ENCODE measurements at places on chromosomes 5 and 9.

- DNase-seq, result no peak
These were observed 300.5 kb upstream of the CTNND2 start for GRCh38 chr5:12204761-12205160.

- no peak for DNase-seq
These were observed 133.3 kb upstream of the ELL2 start for GRCh38 chr5:96094904-96095303.

- DNase-seq, result no peak
These were observed 3.7 kb upstream of the WDR31 start for GRCh38 chr9:113343732-113344231.

GRCh38 chr5:149007174-149007573, 55.7 kb downstream of the SH3TC2 start:
- DNase-seq, result peak; percentile 43

DNA sequence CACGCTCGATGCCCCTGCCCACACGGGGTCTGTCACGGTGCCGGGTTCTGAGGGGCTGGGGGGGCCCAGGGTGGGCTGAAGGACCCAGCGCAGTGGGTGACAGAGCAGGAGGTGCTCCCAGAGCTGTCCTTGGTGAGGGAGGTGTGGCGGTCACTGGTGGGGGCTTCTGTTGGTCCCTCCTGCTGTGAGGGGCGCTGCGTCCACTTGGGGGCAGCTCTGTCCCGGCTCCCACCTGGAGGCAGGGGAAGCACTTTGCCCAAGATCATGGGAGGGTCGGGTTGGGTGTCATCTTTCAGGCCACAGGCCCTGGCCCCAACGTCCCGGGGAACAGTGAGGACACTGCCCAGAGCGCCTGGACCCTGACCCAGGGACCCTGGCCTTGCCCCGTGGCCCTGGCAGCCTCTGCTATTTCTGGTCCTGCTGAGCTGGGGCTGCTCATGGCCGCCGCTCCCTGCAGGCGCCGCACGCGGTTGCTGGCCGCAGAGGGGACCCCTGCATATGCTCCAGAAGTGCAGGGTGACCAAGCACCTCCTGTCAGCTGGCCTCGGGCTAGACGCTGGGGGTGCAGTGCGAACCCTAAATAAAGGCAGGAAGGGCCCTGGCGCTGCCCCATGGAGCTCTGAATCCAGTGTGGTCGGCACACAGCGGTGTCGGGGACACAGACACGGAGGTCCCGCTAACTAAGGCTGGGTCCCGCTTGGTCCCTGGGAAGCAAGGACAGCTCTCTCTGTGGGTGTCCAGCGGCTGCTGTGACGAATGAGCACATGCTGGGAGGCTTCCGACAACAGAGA, 11.6 kb upstream of the RNU6ATAC start:
- DNase-seq, result no peak

DNA sequence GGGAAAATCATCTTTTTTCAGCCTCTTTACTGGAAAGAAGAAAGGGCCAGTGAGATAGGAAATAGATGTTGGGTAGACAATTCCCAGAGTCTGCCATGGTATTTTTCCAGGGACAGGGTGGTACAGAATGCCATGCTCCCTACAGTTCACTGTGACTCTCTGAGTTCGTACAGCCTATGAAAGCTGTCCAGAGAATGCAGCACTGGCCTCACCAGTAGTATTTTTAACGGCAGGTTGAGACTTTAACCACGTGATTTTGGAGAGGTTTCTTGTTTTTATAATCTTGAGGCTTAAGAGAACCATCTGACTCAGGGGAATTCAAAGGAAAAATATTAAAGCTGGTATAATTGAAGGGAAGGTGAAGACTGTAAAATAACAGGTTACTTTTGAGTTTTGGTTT, 10.1 kb upstream of the ZNF474 start:
- no peak for DNase-seq

- DNase-seq, result peak; percentile 51
These were observed 118.1 kb upstream of the SMIM23 start for GRCh38 chr5:171667341-171668096.
